ENCODE measurements at places on chromosomes 7 and 10. TPM values are rescaled to one million over a fixed set of nuclear protein-coding genes. Genes with fewer than 3 reads are reported as not detected.

ZNF487 gene
- 4.3 TPM for total RNA-seq

ZNF786 gene
- total RNA-seq, result 3.0 TPM

AMZ1 gene
- 0.28 TPM for total RNA-seq

CHRM2 gene
- total RNA-seq, result 44.5 TPM

SLC16A9 gene
- 0.55 TPM for total RNA-seq

COL13A1 gene
- 20.3 TPM for total RNA-seq

BAIAP2L1 gene
- total RNA-seq, result 1.4 TPM

SCART1 gene
- total RNA-seq, result 1.9 TPM

C10orf105 gene
- total RNA-seq, result under 0.01 TPM

ARMH3 gene
- total RNA-seq, result 8.1 TPM

SORCS1 gene
- 0.14 TPM for total RNA-seq

CYP2C19 gene
- not detected for total RNA-seq

PLXNA4 gene
- total RNA-seq, result 0.28 TPM

OPN4 gene
- not detected for total RNA-seq

VTI1A gene
- total RNA-seq, result 20.6 TPM

FEZF1 gene
- total RNA-seq, result not detected

SLC18A3 gene
- not detected for total RNA-seq

ADIRF gene
- 110 TPM for total RNA-seq

ACTR3C gene
- 1.6 TPM for total RNA-seq

ALOX5 gene
- not detected for total RNA-seq

TUBB8 gene
- total RNA-seq, result under 0.01 TPM

CALY gene
- total RNA-seq, result not detected

SEMA4G gene
- total RNA-seq, result 0.92 TPM

BET1 gene
- total RNA-seq, result 35.7 TPM

STN1 gene
- total RNA-seq, result 23.9 TPM

MACC1 gene
- 0.92 TPM for total RNA-seq

TRIM73 gene
- 0.71 TPM for total RNA-seq

All from smooth muscle cell of bladder (primary cell).